ENCODE measurements at places on chromosomes 16 and 17. TPM values are rescaled to one million over a fixed set of nuclear protein-coding genes. Genes with fewer than 3 reads are reported as not detected.

Gene PRR11
- 4.5 TPM for total RNA-seq

Gene GLP2R
- not detected for total RNA-seq

Gene CISD3
- 3.5 TPM for total RNA-seq

Gene KRTAP9-9
- total RNA-seq, result not detected

Gene NHLRC4
- total RNA-seq, result 0.99 TPM
